CD4-positive, alpha-beta memory T cell (primary cell): ENCODE measurements at places on chromosomes 7 and 10.

DNA sequence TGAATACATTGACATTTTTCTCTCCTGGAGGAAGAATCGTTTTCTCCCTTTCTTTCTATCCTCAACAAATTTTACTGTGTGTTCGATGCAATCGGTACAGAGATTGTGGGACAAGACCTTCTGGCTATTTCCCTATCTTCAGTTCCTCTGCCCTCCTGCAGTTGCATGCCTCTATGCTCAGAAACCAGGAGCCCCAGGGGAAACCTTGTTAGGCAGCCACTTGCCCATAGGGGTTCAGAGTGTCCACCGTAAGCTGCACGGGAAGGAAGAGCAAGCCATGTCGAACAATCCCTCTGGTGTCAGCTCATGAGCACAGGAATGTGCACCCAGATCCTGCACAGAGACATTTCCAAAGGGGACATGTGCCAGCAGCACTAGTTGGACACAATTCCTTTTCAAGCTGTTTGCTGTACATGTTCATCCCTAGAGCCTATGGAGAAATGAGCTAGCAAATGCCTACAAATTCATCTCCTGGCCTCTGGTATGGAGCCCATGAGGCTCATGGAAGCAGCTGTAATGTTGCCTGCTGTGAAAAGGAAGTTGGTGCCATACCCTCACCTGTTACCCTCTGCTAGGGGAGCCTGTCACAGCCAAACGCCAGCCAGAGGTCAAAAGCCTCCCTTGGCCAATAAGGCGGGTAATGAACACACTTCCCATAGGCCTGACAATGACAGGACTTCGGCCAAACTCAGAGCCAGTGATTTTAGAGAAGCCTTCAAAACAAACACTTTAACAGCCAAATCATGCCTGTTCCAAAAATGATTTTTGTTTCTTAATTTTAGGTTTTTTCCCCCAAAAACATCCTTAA lies 35.9 kb upstream of the ASAH2 start:
- no peak for DNase-seq
- H3K36me3 ChIP-seq, result no peaks in the 10 kb centered on the region
- no peak overlapping the region for H3K4me3 ChIP-seq
- H3K27me3 ChIP-seq, result no peaks in the 10 kb centered on the region
- no peak overlapping the region for H3K27ac ChIP-seq
- H3K4me1 ChIP-seq, result no peaks in the 10 kb centered on the region

DNA sequence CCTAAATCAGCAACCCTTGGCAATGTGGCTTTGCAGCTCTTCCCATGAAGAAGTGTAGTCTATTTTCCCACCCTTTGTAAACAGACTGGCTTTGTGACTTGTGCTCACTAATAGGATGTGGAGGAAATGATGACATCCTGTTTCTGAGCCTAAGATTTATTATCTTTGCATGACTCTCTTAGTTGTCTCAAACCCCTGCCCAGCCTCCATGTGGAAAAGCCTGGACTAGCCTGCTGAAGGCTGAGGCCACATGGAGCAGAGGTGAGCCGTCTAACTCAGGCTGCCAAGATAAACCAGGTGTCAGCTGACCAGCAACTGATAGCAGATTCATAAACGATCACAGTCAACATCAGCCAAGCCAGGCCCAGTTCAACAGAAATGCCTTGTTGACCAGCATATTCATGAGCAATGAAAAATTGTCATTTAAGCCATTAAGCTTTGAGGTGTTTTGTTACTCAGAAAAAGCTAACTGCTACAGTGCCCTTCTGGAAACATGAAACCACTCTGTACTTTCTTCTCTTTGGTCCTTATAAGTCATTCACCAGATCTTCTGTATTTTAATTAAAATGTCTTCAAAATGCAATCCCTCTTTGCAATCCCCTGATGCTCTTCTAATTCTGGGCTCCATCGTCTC lies 586.3 kb upstream of the ANKRD30A start:
- no peaks in the 10 kb centered on the region for H3K4me1 ChIP-seq
- H3K27me3 ChIP-seq, result no peaks in the 10 kb centered on the region
- no peaks in the 10 kb centered on the region for H3K36me3 ChIP-seq
- H3K27ac ChIP-seq, result no peak overlapping the region
- DNase-seq, result no peak

DNA sequence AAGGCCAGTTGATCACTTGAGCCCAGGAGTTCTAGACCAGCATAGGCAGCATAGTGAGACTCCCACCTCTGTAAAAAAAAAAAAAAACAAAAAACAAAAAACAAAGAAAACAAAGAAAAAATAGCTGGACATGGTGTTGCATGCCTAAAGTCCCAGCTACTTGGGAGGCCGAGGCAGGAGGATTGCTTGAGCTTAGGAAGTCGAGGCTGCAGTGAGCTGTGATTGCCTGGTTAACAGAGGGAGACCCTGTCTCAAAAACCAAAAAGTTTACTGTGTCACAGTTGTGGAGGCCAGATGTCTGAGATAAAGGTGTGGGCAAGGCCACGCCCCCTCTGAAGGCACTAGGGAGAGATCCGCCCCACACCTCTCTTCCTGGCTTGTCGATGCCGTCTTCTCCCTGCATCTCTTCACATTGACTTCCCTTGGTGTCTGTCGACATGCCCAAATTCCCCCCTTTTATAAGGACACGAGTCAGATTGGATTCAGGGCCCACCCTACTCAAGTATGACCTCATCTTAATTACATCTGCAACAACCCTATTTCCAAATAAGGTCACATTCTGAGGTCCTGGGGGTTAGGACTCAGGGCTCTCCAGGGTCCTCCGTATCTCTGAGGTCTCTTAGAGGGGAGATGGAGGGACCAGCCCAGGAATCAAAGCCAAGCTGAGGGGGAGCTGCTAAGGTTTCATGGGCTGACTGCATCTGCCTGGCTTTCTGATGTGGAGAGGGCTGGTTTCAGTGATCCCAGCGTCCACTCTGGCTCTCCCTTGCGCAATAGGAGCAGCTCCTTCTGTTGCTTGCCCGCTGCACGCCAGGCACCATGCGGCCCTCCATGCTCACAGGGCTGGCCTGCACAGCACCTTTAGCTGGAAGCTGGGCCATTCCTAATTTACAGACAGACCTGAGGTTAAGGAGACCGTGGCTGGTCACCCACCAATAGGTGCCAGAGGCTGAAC lies 23.1 kb downstream of the AGAP3 start:
- H3K36me3 ChIP-seq, result no peaks in the 10 kb centered on the region
- no peak for DNase-seq
- H3K27me3 ChIP-seq, result no peaks in the 10 kb centered on the region
- no peak overlapping the region for H3K4me3 ChIP-seq
- H3K27ac ChIP-seq, result no peak overlapping the region
- H3K4me1 ChIP-seq, result peaks cover 5% of the 10 kb centered on the region

DNA sequence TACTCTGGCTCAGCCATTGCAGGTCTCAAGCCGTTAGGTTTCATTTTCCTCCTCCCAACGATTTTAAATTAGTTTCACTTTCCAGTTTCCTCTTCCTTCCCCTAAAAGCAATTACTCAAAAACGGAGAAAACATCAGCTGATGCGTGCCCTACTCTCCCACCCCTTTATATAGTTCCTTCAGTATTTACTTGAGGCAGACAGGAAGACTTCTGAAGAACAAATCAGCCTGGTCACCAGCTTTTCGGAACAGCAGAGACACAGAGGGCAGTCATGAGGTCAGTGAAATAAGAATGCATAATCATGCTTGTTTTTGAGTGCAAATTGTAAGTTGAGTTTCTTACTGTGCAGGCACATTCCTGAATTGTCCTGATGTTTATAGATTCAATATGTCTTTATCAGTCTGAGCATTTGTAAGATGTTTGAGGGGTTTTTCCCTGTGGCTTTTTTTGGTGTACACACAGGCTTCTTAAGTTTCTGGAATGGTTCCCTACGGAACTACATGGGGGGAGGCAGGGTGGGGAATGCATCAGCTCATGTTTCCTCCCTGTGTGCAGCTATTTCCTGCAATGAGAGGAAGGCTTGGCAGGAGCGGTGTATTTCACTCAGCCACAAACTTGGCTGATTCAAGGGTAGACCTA lies at the start of gene IFIT3:
IFIT3 (plus strand) TSS at position 195 of the 639 bp plus-strand sequence; CDS start at position 272, 77 bp downstream.
- peak within 1 kb of the TSS; percentile 27 for H3K27ac ChIP-seq
- H3K4me1 ChIP-seq, result peaks cover 50% of the 10 kb centered on the region
- no peaks in the 10 kb centered on the region for H3K27me3 ChIP-seq
- H3K36me3 ChIP-seq, result no peaks in the 10 kb centered on the region
- peak within 1 kb of the TSS; percentile 55 for H3K4me3 ChIP-seq
